ENCODE measurements at places on chromosomes 7 and 10. TPM values are rescaled to one million over a fixed set of nuclear protein-coding genes. Genes with fewer than 3 reads are reported as not detected.

TMEM229A gene
- not detected for total RNA-seq

SNX8 gene
- 20.6 TPM for total RNA-seq

SKIDA1 gene
- total RNA-seq: 1.4 TPM

ACTL6B gene
- total RNA-seq: not detected

EIF4H gene
- 356 TPM for total RNA-seq

DNA sequence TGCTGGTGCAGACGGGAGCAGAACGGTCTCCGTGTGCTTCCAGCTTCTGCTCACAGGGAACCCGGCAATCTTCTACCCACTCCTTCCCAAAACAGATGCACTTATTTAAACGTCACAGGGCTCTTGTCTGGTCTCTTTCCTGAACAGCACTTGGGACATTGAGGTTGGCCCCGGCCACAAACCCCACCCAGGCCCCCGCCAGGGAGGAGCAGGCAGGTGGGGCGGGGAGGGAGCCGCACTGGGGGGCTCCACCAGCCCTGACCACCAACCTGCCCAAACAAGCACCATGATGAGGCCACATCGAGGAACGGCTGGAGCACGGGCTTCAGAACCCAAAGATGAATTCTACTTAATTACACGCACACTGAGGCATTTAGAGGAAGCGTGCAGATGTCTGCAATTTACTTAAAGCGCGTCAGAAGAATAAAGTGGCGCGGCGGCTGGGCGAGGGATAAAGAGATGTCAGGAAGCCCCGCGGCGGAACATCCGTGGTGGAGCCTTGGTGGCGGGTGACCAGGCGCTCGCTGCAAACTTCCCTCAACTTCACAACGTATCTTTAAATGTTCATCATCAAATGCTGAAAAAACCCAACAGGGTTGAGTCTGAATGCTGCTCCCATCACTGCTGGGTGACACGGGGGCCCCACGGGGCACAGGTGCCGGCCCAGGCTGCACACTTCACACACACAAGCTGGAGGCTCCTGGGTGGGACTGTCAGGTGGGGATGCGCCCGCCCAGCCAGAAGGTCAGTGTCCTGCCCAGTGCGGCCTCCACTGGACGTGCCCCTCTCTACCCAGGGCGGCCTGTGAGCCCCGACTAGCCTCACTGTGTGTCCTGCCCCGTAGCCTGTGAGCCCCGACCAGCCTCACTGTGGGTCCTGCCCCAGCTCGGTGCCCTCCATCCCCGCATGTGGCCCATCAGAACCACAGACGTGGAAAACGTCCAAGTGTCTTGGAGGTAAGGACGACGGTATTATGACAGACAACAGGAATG lies 279.2 kb downstream of the MAD1L1 start:
- DNase-seq: no peak
- no peak overlapping the region for H3K27ac ChIP-seq
- no peaks in the 10 kb centered on the region for H3K27me3 ChIP-seq
- no peaks in the 10 kb centered on the region for H3K4me1 ChIP-seq

DNA sequence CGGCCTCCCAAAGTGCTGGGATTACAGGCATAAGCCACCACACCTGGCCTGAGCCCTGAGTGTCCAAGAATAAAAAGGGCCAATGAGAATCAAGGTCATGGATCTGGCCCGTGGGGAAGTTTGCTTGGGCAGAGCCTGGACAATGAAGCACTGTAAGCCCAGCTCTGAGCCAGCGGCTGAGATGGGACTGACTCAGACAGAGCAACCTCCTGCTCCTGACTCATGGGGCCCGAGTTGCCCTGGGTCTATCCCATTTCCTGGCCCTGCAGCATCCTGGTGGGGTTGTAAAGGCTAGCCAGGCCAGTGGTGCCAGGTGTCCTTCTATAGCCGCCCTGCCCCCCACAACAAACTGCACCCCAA lies 5.2 kb upstream of the MYH16 start:
- DNase-seq: peak; percentile 85
- peak overlapping the region; percentile 19 for H3K4me3 ChIP-seq
- H3K27me3 ChIP-seq: peaks cover 1% of the 10 kb centered on the region
- H3K4me1 ChIP-seq: peaks cover 30% of the 10 kb centered on the region
- no peak overlapping the region for H3K27ac ChIP-seq

DNA sequence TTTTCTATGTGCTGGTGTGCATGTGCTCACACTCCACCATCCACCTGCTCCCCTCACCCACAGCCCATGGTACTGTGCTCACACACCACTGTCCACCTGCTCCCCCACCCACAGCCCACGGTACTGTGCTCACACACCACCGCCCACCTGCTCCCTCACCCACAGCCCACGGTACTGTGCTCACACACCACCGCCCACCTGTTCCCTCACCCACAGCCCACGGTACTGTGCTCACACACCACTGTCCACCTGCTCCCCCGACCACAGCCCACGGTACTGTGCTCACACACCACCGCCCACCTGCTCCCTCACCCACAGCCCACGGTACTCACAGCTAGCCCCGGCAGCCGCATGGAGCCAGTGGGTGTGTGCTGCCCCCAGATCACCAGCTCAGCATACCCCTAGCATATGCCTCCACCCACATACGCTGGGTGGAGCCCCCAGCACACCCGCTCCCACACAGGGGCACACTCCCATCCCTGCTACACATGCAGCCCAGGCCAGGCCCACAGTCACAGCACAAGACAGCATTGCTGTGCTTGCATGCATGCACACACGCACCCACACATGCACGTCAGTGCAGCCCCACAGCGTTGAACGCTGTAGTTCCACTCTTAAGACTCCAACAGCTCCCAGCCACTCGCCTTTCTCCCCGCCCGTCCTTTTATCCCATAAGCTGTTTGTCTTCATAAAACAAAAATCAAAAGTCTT lies 62.0 kb downstream of the PAX2 start:
- peaks cover 86% of the 10 kb centered on the region for H3K27me3 ChIP-seq
- no peaks in the 10 kb centered on the region for H3K4me1 ChIP-seq
- DNase-seq: no peak

GRCh38 chr10:127959428-127959827 lies 52.5 kb downstream of the PTPRE start:
- H3K4me1 ChIP-seq: no peaks in the 10 kb centered on the region
- H3K27me3 ChIP-seq: no peaks in the 10 kb centered on the region
- H3K36me3 ChIP-seq: no peaks in the 10 kb centered on the region
- no peak for DNase-seq
- no peak overlapping the region for H3K27ac ChIP-seq
- no peak overlapping the region for H3K4me3 ChIP-seq

DNA sequence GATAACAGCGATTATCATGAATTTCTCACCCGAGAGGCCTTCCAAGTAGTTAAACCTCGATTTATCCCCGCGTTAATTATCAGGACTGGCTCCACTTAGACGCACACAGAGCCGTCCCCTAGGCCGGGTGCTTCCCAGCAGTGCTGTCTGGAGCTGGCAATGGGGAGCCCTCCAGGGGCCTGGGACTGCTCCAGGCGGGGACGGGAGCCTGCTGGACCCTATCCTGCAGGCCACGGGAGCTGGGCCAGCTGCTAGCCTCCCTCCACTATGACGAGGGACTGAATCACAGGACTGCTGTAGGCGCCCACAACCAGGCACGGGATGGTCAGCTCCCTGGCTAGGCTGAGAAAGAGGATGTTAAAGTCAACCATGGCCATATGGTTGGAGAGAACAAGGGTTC lies 229.1 kb downstream of the ELFN1 start:
- DNase-seq: no peak
- no peak overlapping the region for H3K27ac ChIP-seq
- no peaks in the 10 kb centered on the region for H3K4me1 ChIP-seq
- H3K36me3 ChIP-seq: 0 out of 3 replicates have a peak, but pooled peaks cover 11% of the 10 kb centered on the region
- no peaks in the 10 kb centered on the region for H3K27me3 ChIP-seq

GRCh38 chr10:31157123-31158010 lies 125.7 kb upstream of the ZNF438 start:
- no peak overlapping the region for H3K27ac ChIP-seq
- H3K36me3 ChIP-seq: no peaks in the 10 kb centered on the region
- no peak overlapping the region for H3K4me3 ChIP-seq
- peaks cover 12% of the 10 kb centered on the region for H3K27me3 ChIP-seq

DNA sequence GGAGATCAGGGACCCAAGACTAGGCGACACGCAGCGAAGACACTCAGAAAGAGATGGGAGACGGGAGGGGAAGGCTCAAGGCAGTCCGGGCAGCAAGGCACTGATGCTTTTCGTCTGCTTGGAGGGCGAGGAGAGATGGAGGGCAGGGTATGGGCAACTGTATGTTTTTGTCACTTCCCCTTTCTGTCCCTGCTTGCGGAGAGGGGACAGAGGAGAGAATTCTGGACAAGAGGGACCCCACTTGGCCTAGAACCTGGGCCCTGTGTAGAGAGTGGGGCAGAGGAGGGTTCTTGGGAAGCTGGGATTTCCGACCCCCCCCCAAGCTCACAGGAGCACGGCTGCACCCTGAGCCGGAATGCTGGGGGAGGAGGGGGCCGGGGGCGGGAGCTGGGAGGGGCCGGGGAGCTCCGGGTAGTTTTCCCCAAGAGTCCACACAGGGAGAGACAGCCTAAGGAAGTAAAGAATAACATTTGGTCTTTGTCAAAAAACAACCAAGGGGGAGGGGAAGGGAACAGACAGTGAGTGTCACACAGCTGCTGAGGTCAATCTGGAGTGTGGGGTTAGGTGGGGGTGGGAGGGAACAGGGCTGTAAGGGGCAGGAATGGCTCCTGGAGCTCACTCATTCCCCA lies 1.8 kb downstream of the LRCH4 start:
- H3K27me3 ChIP-seq: no peaks in the 10 kb centered on the region
- H3K27ac ChIP-seq: no peak overlapping the region

- peaks cover 7% of the 10 kb centered on the region for H3K4me1 ChIP-seq
- no peak overlapping the region for H3K4me3 ChIP-seq
- no peak for DNase-seq
- H3K27me3 ChIP-seq: no peaks in the 10 kb centered on the region
- H3K36me3 ChIP-seq: peaks cover 31% of the 10 kb centered on the region
Observed at GRCh38 chr10:103775776-103776175, 79.6 kb downstream of the SH3PXD2A start.

DNA sequence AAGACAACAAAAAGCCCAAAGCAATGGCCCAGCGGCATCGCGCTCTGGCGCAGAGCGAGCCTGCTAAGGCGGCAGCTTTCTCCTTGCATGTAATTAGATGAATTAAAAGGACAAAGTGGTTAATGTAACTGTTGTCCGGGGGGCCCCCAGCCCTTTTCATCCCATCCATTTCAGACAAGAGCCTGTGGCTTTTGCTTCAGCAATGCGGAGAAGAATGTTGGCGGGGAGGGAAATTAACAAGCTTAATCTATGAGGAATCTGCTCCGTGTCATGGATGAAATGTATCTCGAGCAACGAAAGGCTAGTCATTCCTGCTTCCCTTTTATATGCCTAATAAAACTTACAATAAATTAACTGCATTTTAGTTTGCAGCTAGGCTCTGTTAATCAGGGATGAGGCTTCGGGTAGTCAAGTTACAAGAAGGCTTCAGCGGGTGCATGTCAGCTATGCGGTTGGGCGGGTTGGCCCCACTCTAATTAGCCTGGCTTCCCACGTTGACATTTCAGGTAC lies 203.3 kb downstream of the BUB3 start:
- DNase-seq: no peak
- no peaks in the 10 kb centered on the region for H3K36me3 ChIP-seq
- H3K4me1 ChIP-seq: no peaks in the 10 kb centered on the region
- no peak overlapping the region for H3K4me3 ChIP-seq

- H3K36me3 ChIP-seq: no peaks in the 10 kb centered on the region
- H3K4me1 ChIP-seq: 0 out of 2 replicates have a peak, but pooled peaks cover under 1% of the 10 kb centered on the region
- no peak for DNase-seq
- H3K27me3 ChIP-seq: no peaks in the 10 kb centered on the region
Observed at GRCh38 chr10:12271210-12271540, 75.2 kb downstream of the CDC123 start.

DNA sequence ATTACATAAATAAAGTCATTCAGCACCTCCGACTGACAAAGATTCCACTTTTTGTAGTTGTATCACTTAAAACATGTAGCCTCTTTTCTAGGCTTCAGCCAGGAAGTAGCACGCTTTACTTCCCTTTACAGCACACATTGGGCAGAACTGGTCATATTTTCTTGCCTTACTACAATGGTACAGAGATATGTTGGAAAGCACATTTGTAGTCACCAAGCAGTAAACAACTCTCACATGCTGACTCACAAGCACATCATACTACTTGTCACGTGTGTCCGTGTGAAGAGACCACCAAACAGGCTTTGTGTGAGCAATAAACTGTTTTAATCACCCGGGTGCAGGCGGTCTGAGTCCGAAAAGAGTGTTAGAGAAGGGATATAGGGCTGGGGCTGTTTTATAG lies 1071.8 kb downstream of the DNAJB9 start:
- H3K36me3 ChIP-seq: no peaks in the 10 kb centered on the region
- DNase-seq: no peak
- no peaks in the 10 kb centered on the region for H3K4me1 ChIP-seq
- no peak overlapping the region for H3K27ac ChIP-seq
- H3K27me3 ChIP-seq: no peaks in the 10 kb centered on the region

- H3K4me3 ChIP-seq: no peak overlapping the region
- H3K27ac ChIP-seq: no peak overlapping the region
- no peaks in the 10 kb centered on the region for H3K27me3 ChIP-seq
- no peak for DNase-seq
- peaks cover 22% of the 10 kb centered on the region for H3K4me1 ChIP-seq
- H3K36me3 ChIP-seq: no peaks in the 10 kb centered on the region
Observed at GRCh38 chr10:31401287-31401686, 82.3 kb downstream of the ZEB1 start.

Data from HepG2 (cell line).